ENCODE measurements at places on chromosomes 7 and 10.
A peak's percentile ranks its signal among the peaks of the same experiment; 100 is the strongest.

- peak; percentile 76 for DNase-seq
Measured at GRCh38 chr7:88226886-88227516, 7.2 kb upstream of the SRI start.

DNA sequence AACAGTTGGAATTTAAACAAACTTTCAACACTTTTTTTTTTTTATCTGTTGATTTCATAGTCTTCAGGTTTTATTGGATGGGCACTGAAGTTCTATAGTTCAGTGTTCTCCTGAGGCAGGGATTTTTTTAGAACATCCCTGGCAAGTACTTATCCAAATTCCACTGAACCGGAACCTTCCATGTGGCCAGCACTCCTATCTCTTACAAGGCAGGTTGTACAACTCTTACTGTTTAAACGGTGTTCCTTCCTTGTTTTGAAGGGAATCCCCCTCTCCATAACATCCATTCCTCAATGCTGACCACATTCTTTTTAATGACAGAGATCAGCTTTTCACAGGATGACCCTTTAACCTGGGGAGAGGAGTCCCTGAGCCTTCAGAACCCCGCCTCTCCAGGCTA lies 238.9 kb upstream of the CTBP2 start:
- no peak for DNase-seq

DNA sequence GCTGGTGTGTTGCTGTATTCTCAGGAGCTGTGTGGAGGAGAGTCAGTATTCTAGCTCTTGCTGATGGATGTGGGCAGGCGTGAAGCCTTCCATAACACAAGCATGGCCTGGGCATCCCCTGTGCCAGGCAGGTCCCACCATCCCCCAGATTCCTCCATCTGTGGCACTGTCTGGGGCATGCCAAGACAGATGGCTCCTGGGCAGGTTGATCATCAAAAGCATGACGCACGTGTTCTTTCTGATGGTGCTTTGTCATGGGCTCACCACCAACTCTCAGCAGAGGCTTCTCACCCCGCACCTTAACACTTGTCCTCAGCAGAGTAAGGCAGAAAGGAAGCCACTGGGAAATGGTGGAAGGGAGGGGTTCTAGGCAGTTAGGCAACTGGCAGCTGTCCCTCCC lies 364.3 kb downstream of the PLXNA4 start:
- no peak for DNase-seq

DNA sequence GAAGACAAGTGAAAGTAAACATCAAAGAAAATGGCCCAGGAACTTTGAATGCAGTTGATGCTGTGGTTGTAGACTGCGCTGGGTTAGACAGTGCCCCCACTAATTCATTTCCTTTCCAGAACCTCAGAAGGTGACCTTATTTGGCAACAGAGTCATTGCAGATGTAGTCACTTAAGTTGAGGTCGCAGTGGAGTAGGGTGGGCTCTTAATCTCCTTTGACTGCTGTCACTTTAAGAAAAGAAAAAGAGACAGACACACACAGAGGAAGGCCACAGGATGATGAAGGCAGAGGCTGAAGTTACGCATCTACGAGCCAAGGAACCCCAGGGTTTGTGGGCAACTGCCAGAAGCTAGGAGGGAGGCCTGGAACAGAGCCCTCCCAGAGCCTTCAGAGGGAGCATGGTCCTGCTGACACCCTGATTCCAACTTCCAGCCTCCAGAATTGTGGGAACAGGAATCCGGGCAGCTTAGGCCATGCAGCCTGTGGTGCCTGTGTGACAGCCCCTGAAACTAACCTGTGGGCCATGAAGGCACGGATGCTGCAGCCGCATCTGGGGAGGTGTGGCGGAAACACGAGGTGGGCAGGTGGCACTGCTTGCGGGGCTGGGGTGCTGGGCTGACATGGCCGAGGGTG lies 107.6 kb downstream of the PRKAG2 start:
- no peak for DNase-seq

GRCh38 chr10:12927896-12928295 lies 73.6 kb downstream of the CCDC3 start:
- no peak for DNase-seq

DNA sequence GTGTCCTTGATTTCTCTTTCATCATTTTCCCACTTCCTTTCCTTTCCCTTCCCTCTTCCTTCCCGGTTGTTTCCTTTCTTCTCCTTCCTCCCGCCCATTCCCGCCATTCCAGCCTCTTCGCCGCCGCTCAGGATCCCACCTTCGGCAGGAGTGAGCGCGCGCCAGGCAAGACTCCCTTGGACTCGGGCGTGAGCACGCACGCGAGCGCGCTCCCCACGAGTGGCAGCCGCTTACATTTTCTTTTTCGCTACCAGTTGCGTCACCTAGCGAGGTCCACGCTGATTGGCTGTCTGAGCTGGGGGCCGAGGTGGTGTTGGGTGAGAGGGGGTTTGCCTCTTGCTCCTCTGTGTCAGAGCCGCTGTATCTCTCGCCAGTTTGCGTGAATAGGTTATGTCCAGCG lies 11.8 kb downstream of the ZAN start:
- no peak for DNase-seq

DNA sequence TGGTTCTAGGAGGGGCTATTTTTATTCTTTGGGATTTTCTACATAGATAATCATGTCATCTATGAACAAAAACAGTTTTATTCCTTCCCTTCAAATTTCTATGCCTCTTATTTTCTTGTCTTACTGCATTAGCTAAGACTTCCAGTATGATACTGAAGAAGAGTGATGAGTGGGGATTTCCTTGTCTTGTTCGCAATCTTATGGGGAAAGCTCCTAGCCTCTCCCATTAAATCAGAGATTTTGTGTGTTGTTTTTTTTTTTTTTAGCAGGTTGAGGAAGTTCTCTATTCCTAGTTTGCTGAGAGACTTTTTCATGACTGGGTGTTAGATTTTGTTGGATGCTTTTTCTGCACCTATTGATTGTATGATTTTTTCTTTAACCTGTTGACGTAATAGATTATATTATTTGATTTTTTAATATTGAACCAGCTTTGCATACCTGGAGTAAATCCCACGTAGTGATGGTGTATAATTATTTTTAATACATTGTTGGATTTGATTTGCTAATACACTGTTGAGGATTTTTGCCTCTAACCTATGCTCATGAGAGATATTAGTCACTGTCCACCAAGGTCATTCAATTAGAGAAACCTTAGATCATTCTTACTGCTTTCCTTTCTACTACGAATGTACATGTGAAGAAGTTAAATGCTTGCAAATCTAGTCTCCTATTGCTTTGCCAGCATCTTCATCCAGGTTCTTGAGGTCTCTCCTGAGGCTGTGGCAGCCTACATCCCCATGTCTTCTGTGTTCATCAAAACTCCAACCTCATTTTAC lies 6.5 kb downstream of the ATP5F1C start:
- DNase-seq, result no peak

DNA sequence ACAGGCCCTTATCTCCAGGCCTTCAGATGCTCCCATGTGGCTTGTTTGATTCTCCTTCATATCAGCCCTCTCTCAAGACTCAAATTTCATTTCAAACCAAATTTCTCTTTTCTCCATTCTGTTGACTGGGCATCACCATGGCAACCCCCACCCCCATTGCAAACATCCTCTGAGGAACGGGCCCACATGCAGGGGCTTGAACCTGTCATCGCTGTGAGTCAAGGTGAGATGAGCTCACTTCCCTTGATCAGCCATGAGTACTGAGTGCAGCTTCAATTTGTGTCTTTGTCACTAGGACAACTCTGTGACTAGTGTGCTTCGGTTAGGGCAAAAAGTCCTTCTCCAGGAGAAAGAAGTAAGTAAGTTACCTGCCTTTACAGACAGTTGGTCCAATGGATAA lies 41.9 kb downstream of the CALML3 start:
- no peak for DNase-seq

GRCh38 chr10:69214666-69215131 lies 5.4 kb upstream of the HKDC1 start:
- no peak for DNase-seq

Data from hepatocyte (in vitro differentiated cells).